HFF-Myc (cell line): ENCODE measurements at places on chromosomes 16 and 17.

GRCh38 chr16:2884041-2884451 lies 1.0 kb downstream of the FLYWCH2 start:
- DNase-seq: no peak

DNA sequence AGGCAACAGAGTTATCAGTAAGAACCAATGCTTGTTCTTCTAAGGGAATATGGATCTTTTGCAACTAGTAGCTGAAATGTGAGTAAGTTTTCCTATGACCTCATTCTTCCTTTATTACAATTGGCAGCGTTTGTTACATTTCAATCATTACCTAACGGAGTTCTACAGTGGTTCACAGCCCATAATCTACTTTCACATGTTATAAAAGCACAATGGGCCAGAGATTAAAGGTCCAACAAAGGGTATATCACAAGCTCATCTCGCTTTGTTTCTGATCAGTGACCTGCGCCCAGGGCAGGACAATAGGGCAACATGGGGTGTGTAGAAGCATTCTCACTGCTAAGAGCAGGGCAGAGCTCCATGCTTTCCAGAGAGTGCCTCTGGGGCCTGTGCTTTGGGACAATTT lies 279.9 kb upstream of the DYNLRB2 start:
- no peak for DNase-seq

GRCh38 chr16:53404959-53405358 lies 29.3 kb upstream of the RBL2 start:
- no peak for DNase-seq

- no peak for DNase-seq
Measured at GRCh38 chr16:13594823-13595222, 325.1 kb upstream of the ERCC4 start.

DNA sequence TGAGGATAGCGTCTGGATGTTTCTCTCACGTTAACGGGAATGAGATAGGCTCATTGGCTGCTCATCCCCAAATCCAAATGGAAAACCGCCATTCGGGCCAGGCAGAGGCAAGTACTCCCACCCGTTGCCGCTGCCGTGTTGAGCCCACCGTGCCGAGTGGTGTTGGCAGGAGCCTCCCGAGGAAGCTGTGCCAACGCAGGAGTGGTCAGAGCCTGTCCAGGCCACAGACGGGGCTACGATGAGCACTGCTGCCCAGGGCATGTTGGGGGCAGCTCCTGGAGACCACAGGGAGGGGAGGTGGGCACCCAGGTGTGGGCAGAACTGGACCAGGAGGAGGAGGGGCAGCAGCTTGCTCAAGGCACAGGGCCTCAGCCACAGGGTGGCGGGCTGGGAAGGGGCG lies 72.0 kb downstream of the KLHDC4 start:
- DNase-seq: no peak

DNA sequence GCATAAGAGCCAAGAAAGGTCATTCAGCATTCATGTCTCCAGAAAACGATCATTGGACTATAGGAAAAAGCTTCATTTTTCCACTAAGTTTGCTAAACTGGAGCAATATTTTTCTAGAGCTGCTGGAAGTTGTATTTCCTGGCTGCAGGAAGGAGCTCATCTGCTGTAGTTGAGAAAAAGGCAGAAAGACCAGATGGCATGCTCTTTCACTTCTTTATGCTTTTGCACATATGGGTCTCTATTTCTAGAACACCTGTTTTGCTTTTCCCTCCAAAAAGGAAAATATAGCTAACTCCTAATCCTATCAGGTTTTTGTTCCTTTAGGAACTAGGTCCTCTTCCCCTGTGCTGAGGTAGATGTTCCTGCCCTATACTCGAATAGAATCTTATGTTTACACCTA lies 61.9 kb upstream of the HLF start:
- no peak for DNase-seq

DNA sequence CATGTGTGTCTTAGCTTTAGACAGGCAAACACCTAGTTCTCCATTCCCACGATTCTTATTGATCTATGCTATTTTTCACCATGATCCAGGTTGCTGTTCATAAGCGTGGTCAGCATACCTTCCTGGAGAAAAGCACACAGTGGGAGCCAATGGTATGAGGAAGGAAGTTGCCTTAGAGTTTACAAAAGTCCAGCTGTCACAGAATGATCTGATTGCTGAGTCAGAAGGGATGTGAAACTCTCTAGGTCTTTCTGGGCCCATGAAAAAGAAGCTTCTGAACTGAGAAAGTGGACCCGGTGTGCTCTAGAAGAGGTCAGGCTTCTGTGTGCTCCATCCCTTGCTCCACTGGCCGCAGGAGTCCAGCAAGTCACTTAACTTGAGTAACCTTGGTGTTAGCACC lies 71.0 kb upstream of the CCL1 start:
- DNase-seq: no peak

- DNase-seq: no peak
Measured at GRCh38 chr17:54956791-54957190, 11.7 kb downstream of the COX11 start.

DNA sequence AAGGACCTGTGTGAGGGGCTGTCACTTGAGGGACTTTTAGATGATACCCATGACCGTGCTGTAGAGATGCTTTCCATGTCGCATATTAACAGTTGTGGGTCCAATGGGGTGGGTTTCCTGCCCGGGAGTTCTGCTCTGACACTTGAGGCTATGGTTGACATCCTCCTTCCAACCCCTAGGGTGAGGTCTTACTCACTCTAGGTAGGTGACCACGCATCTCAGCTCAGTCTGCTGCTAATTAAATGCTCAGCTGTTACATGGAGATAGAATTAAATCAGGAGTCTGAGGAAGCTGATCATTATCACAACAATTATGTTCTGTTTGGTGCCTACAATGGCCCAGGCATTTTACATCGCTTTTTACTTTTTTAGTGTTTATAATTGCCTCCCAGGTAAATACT lies 40.2 kb downstream of the OSBPL7 start:
- no peak for DNase-seq

DNA sequence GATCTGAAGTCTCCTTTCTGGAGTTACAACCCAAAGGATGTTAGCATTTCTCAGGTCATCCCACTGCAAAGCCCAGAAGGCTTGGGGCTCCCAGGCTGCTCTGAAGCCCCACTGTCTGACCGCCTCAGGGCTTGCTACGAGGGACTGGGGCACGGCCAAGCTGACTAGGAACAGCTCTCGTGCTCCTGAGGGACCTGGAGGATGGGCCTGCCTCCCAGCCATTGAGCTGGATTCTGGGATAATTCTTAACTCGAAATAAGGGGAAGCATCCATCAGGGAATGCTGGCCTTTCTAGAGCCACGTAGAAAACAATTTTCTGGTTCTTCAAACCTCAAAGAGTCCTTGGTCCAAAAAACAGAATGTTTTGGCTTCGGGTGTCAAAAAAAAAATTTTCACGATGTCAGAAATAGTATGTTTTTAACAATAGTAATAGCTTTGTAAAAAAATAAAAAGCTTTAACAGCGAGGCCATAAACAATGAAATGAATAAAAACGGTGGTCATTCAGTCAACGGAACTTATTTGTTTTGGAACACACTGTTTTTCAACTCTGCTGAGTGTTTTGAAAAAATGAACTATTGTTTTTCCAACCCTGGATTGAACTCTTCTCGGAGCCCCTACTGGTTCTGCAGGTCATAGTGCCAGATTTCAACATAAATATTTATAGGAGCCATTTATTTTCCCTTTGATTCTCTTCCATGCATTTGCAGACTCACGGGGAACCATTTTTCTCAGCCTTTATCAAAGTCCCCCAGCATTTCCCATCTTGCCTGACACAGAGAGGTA lies 16.4 kb upstream of the HERPUD1 start:
- no peak for DNase-seq

DNA sequence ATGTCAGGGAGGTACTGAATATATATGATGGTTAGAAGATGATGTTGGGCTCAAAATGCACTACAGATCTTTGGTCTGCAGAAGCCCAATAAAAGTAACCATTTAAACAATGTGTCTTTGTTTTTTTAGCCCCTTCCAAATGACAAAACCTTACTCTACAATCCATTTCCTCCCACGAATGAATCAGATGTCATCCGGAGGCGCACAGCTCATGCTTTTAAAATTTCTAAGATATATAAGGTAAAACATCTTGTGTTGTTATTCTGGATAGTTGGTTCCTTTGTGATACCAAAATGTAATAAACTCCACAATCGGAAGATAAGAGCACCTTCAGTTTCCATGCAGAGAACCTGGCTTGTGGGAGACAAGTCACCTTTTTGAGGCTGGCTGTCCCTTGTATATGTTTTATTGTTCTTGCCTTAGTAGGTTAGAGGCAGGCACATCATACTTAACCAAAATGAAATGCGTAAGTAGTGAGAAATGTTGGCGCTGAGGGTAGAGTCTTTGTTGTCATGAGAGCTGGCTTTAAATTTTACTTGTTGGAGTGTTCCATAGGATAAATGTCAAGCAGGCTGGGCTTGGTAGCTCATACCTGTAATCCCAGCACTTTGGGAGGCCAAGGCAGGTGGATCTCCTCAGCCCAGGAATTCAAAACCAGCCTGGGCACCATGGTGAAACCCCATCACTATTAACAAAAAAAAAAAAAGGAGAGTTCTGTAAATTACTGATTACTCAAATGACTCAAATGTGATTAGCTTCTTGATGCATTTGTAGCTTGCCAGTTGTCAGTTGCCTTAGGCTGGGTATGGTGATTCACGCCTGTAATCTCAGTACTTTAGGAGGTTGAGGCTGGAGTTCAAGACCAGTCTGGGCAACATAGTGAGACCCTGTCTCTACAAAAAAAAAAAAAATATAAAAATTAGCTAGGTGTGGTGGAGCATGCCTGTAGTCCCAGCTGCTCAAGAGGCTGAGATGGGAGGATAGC lies 19.7 kb upstream of the SNTB2 start:
- no peak for DNase-seq

- no peak for DNase-seq
Measured at GRCh38 chr16:3868556-3868955, 12.0 kb downstream of the CREBBP start.

GRCh38 chr17:45430738-45431530 lies 1.7 kb downstream of the ARHGAP27 start:
- DNase-seq: no peak

GRCh38 chr17:55706808-55707773 lies 15.6 kb downstream of the TMEM100 start:
- DNase-seq: no peak

DNA sequence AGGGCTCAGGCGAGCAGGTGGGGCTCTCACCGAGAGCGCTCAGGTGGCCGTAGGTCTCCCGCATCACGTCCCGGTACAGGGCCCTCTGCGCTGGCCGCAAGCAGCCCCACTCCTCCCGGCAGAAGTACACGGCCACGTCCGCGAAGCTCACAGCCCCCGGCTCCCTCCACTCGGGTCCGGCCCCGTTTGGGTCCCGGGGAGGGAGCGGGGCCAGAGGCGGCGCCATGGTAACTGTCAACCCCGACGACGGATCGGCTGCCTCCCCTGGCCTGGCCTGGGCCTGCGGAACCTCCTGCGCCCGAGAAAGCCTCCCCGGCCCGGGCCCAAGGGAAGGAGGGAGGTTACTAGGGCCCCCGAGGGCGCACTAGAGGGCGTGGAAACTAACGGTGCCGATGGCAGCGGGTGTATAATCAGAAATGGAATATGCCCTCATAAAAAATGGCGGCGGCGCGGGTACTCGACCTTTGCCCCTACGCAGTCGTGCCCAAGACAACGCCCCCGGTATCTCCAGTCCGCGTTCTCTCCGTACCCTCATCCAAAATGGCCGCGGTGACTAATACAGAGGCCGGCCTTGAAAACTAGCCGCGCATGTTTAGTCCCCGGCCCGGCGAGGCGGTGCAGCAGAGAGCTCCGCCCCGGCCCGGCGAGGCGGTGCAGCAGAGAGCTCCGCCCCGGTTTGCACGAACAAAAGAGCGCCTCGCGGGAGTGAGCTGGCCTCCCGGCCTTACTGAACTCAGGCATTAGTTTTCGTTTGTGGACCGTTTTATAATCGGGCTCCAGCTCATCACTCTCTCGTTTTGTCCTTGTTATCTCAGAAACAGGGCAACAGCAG lies at the start of gene ZNF764:
ZNF764 (minus strand) TSS at position 418 of the 832 bp plus-strand sequence; CDS start at position 226, 192 bp downstream.
- peak; percentile 88 for DNase-seq

DNA sequence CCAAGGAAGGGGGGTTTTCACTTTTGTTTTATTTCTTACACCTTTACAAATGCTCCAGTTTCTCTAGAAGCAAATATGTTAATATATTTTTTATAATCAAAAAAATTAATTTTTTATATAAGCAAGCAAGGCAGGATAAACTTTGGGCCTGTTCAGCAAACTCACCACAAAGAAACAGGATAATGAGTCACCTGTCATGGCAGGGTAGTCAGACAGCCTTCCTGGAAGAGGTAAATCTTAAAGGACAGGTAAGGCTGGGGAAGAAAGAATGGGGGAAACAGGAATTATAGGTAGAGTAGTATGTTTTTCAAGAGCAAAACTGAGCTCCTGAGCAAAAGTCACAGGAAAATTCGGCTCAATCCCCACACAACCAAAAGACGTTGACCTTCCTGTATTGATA lies 186.3 kb upstream of the SOX9 start:
- DNase-seq: no peak

- no peak for DNase-seq
Measured at GRCh38 chr16:12141073-12141951, 164.8 kb downstream of the SNX29 start.

DNA sequence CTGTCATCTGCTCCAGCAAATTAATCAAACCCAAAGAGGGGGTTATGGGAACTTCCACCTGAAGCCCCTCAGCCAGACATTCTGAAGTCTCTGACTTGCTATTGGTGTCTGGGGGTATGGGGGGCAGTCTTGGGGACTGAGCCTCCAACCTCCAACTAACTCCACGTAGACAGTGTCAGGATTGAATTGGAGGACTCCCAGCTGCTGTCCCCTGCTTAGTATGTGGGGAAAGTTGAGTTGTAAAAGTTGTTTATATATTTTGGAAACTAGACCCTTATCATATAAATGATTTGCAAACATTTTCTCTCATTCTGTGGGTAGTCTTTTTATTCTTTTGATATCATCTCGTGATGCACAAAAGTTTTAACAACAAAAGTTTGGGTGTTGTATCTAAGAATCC lies 689.2 kb downstream of the WWOX start:
- DNase-seq: no peak

- DNase-seq: no peak
Measured at GRCh38 chr17:58413684-58414083, 3.6 kb downstream of the RNF43 start.

GRCh38 chr16:58121132-58121531 lies 8.0 kb downstream of the CFAP20 start:
- no peak for DNase-seq

- DNase-seq: no peak
Measured at GRCh38 chr17:72345536-72345935, 224.7 kb downstream of the SOX9 start.

GRCh38 chr16:57781741-57782606 lies 20.3 kb downstream of the KIFC3 start:
- DNase-seq: no peak

DNA sequence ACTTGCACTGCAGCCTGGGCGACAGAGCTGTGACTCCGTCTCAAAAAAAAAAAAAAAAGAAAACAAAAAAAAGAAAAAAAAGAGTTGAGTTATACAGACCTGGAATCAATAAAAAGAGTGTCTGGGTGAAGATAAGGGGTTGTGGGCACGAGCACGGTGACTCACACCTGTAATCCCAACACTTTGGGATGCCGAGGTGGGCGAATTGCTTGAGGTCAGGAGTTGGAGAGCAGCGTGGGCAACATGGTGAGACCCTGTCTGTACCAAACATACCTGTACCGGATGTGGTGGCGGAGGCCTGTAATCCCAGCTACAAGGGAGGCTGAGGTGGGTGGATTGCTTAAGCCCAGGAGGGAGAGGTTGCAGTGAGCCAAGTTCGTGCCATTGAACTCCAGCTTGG lies 1.3 kb upstream of the TRAP1 start:
- DNase-seq: no peak
